ENCODE measurements at places on chromosomes 5 and 9.

DNA sequence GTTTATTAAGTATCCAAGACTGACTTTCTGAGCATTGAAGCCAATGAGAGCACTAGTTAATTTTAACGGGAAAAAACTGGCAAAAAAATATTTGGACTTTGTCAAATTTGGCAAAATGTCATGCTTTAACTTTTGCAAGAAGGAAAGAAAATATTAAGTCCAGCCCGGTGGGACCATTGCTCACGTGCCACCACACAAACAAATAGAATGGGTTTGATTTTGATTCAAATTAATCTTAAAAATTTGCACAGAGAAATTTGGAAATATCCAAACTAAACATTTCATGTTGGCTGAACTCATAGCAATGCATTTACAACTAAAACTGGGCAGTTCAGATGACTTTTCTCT, 302.2 kb downstream of the EBF1 start:
- no peak for DNase-seq

- DNase-seq = no peak
Observed at GRCh38 chr5:120320626-120321025, 143.5 kb upstream of the PRR16 start.

GRCh38 chr5:55160493-55161209, 680 bp downstream of the GPX8 start:
- DNase-seq = no peak

DNA sequence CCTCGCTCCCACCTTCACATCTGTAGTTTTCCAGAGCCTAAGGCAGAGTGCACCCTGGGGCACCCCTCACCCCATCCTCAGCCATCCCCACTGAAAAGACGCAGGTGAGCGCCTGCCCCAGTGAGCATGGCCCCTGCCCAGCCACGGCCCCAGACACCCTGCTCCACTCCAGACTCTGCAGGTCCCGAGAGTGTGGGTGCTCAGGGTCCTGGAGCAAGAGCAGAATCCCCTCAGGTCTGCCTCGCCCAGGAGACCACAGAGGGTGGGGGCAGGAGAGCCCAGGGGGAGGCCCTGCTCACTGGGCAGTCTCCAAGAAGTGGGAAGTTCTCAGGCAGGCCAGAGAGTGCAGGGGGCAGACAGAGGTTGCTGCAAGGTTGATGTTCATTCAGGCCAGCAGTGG, 158.6 kb upstream of the PPP1R26 start:
- no peak for DNase-seq

- DNase-seq = no peak
Observed at GRCh38 chr5:133456933-133457402, 155.4 kb downstream of the FSTL4 start.

DNA sequence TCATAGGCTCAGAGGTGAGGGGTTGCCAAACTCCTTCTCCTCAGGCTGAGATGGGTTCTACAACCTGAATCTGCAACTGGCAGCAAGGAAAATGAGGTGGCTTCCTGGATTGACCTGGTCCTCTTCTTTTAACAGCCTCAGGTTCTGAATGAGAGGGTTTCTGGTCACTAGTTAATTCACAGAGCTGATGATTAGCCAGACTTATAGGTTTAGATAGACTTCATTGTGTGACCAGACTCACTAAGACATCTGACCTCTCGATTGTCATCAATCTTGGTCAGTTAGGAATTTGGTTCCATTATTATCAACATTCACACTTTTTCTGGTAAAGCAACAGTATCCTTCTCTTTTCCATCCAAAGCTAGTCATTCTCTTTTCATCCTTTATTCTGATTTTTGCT, 257.9 kb downstream of the PAPPA start:
- DNase-seq = no peak

Data from NCI-H774 (cell line).